ENCODE measurements at places on chromosomes 1 and 21.

GRCh38 chr1:56531624-56532349 lies 47.6 kb downstream of the PLPP3 start:
- no peak for DNase-seq

GRCh38 chr1:84736445-84736844 lies 46.2 kb upstream of the SSX2IP start:
- no peak for DNase-seq

DNA sequence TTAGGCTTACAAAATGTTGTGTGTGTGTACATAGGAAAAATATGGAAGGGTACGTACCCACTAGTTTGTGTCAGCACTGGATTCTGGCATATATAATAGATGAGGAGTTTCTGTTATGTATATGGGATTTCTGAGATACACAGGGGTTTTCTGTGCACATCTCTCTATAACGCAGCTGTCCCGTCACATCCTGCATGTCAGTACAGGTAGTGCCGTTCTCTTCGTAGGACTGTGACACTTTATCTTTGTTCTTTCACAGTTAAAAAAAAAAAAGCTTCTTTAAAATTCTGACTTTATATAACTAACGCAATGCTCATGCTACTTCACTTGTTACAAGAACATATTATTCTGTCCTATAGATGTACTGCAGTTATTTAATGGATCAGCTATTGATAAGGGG lies 42.9 kb downstream of the ADARB1 start:
- no peak for DNase-seq

DNA sequence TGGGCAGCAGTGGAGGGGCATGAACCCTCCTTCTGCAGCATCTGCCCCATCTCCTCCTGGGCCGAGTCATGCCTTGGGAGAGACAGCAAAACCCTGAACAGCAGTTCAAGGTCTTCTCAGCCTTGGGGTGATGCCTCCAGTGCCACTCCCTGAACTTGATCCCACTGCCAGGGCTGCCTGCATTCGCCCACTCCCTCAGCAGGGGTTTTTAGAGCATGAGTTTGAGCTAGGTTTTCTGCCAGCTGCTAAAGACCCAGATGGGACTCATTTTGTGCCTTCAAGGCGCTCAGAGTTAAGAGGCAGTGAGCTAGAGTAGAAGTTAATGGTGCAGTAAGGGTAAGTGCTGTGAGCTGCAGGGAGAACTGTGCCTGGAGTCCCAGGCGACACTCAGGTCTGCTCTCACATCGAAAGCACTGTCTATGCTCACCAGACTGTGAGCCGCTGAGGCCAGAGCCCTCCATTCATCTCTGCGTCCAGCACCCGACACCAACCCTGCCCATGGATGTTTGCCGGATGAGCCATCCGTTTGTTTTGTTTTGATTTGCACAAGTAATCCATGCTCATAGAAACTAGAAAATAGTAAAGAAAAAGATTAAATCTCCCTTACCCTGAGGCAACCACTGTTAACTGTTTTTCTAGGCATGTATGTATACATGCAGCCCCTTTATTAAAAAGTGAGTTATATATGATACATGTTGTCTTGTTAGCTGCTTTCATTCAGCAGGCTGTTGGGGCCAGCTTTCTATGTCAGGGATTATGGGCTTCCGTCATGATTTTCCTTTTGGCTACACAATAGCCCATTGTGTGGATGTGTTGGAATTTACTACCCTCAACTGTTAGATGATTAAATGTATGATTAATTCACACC lies 67.8 kb downstream of the VPS26C start:
- DNase-seq = no peak

- DNase-seq = no peak
Measured at GRCh38 chr1:222546091-222546490, 1.8 kb downstream of the HHIPL2 start.

- no peak for DNase-seq
Measured at GRCh38 chr1:214022229-214022791, 34.5 kb downstream of the PROX1 start.

- no peak for DNase-seq
Measured at GRCh38 chr1:15412843-15413242, 3.2 kb downstream of the EFHD2 start.
